ENCODE measurements at places on chromosomes 5 and 9.

DNA sequence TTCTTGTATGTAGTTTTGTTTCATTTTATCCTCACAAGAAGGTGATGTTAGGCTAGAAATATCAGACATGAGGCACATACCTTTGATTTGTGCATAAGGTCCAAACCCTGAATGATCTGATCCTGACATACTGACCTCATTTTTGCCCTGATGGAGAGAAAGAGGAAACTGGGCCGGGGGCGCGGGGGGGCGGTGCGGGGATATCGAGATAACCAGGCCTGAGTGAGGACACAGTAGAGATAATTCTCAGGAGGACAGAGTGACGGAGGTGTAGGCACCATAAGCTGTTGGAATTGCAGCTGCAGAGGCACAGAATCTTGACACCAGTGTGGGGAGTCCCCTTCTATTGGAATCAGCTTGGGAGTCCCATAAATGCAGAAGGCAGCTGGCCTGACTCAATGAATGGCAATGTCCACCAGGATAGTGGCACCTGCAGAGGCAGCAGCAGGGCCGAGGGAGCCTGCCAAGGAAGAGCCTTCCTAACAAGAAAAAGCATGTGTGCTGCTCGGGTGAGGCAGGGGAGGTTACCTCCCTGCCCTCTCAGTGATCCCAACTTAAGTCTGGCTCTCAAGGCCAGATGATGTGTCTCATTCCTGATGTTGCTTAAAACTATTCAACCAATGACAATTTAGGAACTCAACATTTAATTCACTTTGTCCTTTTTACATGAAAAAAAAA is 234.3 kb upstream of the MSX2 start:
- no peak for DNase-seq

GRCh38 chr9:100217536-100217935 is 118.5 kb downstream of the INVS start:
- DNase-seq = no peak

- peak; percentile 59 for DNase-seq
These were observed 104.0 kb upstream of the ZNF366 start for GRCh38 chr5:72611118-72611730.

- no peak for DNase-seq
These were observed 35.4 kb upstream of the ZNF354A start for GRCh38 chr5:178765753-178766300.

DNA sequence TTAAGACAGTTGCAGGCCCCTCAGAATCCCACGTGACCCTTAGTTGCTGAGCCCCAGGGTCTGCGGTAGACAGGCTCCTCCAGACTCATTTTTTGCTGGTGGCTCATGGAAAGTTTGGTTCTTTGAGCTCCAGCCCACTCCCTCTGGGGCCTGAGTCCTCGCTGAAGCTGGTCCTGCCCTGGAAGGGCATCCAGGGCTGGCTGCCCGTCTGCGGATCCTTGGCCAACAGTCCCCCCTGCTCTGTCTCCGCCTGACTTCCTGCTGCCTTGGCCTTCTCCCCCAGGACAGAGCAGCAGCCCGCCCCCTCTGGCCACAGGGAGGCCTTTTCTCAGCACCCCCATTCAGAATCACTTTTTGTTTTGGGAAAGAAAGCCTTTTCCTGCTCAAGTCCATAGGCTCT is 24.4 kb downstream of the SLC6A7 start:
- DNase-seq = no peak

- no peak for DNase-seq
These were observed 452.8 kb downstream of the NFIB start for GRCh38 chr9:13860946-13861640.

- no peak for DNase-seq
These were observed 32.6 kb downstream of the FNBP1 start for GRCh38 chr9:130010151-130010988.

DNA sequence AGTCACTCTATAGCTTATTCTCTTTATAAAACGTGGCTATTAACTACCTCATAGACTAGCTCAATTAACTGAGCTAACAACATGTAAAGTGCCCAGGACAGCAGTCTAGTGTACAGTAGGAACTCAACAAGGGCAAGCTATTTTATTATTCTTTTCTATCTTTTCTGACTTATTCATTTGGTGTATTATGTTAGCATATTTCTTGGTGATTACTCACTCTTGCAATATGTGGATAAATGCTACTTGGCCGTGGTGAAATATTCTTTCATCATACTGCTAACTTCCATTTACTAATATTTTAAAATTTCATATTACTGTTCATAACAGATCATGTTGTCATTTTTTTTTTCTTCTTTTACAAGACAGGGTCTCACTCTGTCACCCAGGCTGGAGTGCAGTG is 4.9 kb downstream of the SLC25A51 start:
- DNase-seq = no peak

- no peak for DNase-seq
These were observed 36.9 kb downstream of the CLINT1 start for GRCh38 chr5:157821822-157822622.

DNA sequence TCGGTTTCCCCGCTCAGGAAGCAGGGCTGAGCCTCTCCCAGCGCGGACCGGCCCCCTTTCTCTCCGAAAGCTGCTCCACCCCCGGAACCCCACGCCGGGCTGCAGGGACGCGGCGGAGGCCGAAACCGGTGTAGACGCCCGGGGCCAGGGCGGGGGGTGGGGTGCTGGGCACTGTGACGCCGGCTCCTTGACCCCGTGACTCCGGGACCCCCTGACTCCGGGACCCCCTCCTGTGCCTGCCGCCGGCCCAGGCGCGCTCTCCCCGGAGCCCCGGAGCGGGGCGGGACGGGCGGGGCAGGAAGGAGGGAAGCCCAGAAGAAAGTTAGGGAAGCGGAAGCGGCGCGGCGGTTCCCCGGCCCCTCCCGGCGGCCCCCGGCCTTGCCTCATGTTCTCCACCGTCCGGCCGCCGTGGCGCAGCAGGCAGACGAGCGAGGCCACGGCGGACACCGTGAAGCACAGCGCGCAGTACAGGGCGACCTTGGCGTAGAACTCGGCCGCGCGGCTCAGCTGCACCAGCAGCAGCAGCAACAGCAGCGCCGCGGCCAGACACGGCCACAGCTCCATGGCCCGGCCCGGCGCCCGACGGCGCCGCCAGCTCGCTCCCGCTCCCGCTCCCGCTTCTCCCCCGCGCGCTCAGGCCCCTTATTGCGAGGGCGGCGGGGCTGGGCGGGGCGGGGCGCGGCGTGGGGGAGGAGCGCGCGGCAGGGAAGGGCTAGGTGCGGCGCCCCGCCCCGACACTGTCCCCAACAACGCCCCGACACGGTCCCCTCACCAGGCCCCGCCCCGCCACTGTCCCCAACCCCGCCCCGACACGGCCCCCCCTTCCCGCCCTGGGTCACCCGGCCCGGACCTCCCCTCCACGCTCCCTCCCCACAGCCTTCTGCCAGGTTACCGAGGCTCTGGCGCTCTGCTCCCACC is at the start of gene AGPAT2:
AGPAT2 (minus strand) TSS at position 664 of the 918 bp plus-strand sequence; CDS start at position 564, 100 bp downstream.
- DNase-seq = no peak

GRCh38 chr5:109901628-109901981 is 211.9 kb downstream of the MAN2A1 start:
- no peak for DNase-seq

DNA sequence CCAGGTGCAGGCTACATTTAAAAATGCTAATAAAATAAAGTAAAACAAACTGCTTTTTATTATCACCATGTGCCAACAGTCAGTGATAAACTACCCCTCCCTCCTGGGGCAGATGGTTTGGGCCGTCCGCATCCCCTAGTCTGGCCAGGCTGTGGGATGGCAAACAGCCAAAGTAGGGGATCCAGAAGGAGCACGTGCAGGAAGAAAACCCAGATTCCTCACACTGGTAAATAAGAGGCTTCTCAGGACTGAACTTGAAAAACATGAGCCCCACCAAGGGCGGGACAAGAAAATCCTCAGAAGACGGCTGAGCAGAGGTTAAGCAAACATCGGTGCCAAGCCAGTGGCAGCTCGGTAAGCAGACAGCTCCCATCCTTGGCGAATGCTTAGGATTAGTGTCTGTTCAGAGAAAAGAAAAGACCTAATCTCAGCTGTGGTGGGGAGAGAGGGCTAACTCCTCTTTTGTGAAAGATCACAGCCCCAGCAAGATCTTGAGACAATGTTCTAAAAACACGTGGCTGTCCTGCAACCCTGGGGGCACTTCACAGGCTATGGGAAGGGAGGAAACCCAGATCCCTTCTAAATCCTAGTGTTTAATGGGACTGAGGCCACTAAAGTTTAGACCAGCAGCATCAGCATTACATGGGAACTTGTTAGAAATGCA is 46.5 kb upstream of the GDNF start:
- DNase-seq = no peak

DNA sequence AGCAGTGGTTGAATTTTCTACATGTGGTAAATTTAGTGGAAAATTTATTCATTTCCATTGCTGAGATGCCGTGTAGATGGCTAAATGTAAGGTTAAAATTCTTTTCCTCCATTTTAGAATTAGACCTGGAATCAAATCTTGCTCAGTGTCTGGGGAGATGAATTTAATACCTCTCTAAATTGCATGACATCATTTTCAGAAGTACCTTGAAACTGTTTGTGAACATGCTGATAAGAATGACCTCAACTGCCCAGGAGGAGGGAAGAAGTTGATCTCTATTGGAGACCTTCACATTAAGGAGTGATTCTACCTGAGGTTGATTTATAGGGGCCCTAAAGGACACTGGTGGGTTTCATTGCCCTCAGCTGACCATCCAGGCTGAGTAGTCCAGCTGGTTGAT is 116.7 kb upstream of the EGFLAM start:
- DNase-seq = no peak

- DNase-seq = peak; percentile 69
These were observed at the start of gene UNC5A for GRCh38 chr5:176810081-176810597. Gene UNC5A (plus strand): TSS chr5:176810559. CDS start chr5:176810751, 192 bp downstream.
